ENCODE measurements at places on chromosomes 12 and 14.

DNA sequence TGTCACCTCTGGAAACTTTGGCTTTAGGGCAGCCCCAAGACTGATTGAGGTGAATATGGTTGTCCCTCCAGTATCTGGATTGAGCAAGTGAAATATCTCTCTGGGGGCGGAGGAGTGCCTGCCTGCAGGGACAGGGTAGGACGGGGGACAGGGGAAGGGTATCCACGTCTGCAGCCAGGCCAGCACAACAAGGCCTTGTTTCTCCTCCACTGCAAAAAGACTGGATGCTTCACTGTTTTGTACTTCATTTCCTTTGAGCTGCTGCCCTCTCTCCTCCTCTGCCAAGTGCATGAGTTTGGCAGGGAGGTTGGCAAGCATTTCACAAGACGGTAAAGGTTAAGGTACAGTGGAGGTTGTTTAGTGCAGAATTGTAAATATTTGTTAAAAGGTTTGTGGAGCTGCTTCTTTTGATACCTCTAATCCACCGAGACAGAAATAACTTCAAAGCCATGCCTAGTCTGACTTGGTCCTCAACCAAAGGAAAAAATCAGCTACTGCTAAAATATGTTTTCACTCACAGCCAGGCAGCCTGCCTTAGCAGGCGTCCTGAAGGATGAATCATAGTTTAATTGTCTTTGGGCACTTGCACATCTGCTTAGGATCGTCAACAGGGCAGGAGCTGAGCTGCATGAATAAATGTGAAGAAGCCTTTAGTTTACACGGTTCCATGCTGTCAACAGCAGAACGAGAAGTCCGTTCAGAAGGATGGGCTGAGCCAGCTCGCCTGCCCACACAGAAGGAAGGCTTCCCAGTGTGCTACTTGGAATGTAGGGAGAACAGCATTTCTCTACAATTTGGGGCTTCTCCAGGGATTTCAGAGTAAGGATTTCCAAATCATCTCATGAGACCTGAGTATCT lies 269.7 kb downstream of the TTC6 start:
- DNase-seq, result no peak

- no peak for DNase-seq
Observed at GRCh38 chr14:101918065-101918989, 46.0 kb upstream of the DYNC1H1 start.

- DNase-seq, result no peak
Observed at GRCh38 chr14:59580911-59581310, 4.3 kb upstream of the CCDC175 start.

GRCh38 chr12:90280564-90281058 lies 572.0 kb upstream of the ATP2B1 start:
- DNase-seq, result no peak

- no peak for DNase-seq
Observed at GRCh38 chr14:51328064-51328771, 88.2 kb downstream of the TMX1 start.

- no peak for DNase-seq
Observed at GRCh38 chr14:76217179-76217578, 65.5 kb downstream of the GPATCH2L start.

DNA sequence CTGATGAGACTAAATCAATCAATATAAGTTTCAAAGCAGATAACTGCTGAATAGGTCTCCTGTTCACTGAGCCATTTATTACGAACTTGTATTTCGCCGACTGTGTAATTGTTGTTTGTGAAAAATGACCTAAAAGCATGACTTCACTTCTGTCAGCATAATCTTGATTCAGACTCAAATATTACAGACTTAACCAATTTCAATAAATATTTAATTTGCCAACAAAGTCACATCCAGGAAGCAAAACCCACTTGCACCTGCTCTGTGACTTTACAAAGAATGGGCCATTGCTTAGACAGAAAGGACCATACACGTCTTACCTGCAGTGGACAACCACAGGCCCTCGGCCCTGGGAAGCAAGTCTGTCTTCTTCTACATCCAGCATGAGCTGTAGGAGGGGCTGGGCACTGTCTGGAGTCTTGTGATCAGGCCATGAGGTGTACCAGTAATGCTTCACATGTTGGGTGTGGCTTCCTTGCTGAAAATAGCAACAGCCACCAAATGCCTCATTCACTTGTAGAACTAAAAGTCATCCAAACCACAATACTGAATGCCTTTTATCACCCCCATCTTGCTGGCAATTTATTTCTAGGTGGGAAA lies 23.5 kb upstream of the PTPRB start:
- DNase-seq, result no peak

DNA sequence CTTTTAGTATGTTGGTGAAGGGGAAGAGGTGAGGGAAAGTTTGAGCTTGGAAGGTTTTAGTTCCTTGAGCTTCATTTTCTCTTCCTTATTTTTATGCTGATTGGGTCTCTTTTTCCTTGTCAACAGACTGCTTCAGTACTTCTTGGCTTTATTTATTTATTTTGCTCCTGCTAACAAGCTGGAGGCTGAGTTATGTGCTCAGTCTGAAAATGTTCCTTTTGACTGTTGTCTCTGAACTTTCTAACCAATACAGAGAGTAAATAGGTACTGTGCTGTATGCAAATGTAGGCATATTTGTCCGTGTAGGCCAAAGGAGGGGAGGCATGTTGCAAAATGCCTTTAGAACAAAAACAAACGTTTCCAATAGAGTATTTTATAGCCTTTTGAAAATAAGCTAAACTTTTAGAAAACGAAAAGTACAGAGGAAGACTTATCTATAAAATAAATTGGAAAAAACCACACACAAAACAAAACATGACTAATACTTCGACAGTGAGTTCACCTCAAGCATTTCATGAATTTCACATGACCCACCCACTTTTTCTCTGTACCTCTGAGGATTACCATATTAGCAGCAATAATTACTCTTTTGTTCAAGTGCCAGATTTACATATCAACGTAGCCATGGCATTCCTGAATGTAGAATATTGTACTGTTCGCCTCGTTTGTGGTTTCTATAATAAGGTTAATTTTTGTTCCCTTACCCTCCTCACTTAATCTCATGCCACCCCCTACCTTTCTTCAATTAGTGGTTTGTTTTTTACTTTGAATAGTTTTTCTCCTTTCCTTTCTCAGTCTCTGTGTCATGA lies 4.7 kb upstream of the CREBL2 start:
- no peak for DNase-seq

DNA sequence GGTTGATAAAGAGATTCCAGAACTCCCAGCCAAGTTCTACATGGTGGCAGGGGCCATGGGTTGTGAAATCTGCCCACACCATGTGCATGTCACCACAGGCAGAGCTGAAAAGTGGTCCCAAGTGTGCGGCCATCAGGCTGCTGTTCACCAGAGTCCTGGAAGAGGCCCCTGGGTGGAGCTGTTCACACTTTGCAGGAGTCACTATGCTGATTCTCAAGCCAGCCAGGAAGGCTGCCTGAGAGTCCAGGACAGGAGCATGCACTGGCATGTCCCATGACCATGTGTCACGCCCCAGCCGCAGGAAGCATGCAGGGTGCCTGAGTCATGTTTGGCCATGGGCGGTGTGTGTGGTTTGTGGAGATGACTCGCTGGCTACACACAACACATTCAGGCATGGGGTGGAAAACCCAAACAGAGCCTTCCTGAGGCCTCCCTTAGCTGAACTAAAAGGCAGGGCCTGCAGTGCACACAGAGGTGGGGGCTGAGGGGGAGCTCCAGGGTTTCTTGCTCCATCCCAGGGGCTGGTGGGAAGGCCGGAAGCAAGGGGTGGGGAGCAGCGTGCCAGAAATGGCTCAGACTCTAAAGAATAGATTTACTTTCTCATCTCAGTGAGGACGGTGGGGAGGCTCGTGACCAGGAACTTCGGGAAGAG lies 19.4 kb downstream of the ABCB9 start:
- DNase-seq, result peak; percentile 67

DNA sequence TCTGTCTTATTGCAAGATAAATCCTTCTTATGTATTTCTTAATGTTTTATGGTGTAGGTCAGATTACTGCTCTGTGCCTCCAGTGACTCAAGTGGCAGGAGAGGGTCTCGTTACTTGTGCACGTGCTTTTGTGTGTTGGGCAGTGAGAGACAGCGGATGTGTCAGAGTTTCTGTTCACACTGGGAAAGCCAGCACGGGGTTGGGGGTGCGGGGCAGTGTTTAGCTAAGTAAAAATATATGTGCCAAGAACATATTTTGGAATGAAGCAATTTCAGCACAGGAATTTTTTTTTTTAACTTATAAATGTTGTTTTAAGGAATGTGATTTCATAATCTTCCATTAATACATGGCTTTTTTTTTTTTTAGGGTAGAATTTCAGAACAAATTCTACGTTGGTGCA lies 4.5 kb upstream of the DNAH10 start:
- DNase-seq, result no peak

GRCh38 chr14:79567306-79567705 lies 644.0 kb downstream of the DIO2 start:
- no peak for DNase-seq

- no peak for DNase-seq
Observed at GRCh38 chr14:87386524-87386923, 606.5 kb downstream of the GALC start.

GRCh38 chr12:113030875-113031525 lies 25.5 kb upstream of the DTX1 start:
- peak; percentile 18 for DNase-seq

GRCh38 chr14:24277606-24278321 lies 6.4 kb upstream of the RABGGTA start:
- DNase-seq, result no peak

- no peak for DNase-seq
Observed at GRCh38 chr14:89509891-89510290, 92.9 kb upstream of the FOXN3 start.

GRCh38 chr14:94697773-94698556 lies 71.9 kb downstream of the GSC start:
- no peak for DNase-seq

DNA sequence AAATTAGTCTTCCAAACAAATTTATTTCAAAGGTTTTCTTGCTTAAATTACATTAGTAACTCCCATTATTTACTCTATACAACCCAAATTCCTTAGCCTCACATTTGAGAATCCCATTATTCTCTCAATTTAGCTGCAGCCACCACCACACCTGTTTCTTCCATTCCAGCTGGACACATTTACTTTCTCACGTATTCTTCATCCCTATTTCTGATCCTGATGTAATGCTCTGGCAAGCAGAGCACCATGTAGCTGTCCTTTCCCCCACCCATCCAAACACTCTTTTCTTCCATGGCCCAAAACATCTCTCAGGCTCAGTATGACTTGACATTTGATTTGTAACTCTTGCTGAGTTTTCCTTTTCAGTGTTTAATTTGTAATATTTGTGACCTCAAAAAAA lies 240.2 kb upstream of the CLEC14A start:
- no peak for DNase-seq

- no peak for DNase-seq
Observed at GRCh38 chr14:88348546-88348945, 25.5 kb upstream of the KCNK10 start.

- DNase-seq, result no peak
Observed at GRCh38 chr12:12600659-12601058, 11.0 kb upstream of the CREBL2 start.

GRCh38 chr14:105375635-105376057 lies 22.7 kb upstream of the TEX22 start:
- no peak for DNase-seq

DNA sequence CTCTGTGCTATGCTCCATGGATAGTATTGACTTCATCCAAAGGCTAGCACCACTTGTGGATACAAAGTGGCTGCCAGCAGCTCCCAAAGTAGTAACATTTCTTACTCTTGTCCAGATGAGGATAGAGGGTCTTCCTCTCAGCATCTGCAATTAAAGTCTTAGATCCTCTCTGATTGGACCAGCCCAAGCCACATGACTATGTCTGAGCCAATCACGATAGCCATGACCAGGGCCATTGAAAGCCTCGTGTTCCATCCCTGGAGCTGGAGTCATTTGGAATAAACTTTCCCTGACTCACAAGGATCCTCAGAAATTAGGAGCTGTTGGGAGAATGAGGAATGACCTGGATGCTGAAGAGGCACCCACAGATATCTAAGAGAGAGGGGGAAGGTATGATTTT lies 28.5 kb upstream of the SLC24A4 start:
- no peak for DNase-seq

DNA sequence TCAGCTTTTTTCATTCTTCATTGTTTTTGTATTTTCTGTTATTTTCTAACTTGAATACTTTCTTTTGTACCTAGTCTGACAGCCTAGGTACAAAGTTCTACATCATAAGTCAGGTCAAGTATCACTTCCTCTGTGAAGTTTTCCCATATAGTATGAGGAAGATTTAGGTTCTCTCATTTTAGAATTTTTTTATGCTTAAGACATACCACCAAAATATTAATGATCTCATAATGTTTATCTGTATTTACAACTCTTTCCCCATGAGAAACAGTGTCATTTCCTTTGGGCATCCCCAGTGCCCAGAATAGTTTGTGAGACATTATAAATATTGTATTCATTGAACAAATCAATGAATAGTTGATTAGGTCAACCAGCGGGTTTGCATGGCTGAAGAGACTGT lies 3.1 kb upstream of the ATF7IP start:
- no peak for DNase-seq

DNA sequence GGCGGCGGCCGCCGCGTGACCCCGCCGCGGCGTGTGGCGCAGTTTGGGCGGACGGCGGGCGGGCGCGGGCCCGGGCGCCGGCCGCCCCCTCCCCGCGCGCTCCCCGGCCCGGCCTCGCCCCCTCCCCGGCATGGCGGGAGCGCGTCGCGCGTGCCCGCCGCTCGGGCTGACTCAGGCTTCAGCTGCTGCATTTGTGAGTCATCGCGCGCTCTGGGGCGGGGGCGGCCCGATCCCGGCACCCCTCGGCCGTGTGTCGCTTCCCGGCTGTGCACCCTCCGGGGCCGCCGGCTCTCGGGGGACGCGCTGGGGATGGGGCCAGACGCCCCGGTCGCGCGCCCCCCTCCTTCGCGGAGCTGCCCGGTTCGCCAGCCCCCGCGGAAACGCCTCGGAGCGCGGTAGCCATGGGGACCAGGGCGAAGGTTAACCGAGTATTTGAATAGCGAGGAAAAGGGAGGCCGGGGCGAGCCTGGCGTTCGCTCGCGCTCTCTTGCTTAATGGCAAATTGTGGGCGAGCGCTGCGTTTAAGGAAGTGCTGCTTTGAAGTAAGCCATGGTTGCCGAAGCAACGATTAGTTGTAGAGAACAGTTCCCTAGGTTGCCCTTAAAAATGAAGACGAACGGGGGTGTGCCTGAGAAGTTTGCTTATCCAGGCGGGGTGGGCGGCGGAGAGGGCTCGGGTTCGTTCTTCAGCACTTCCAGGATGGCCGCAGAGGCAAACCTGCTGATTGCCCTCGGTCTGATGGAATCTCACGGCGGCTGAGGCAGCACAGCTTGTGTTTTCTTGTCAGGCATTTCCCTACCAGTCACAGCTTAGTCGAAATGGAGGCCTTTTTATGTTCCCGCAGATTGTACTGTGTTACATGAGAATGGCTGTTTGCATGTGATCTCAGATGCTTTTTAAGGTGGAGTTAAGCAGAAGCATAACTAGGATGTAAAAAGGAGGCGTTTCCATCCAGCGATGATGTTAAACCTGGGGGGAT lies 896 bp downstream of the EIF5 start:
- peak; percentile 71 for DNase-seq

- no peak for DNase-seq
Observed at GRCh38 chr14:34223373-34224148, 238.5 kb downstream of the SPTSSA start.

GRCh38 chr12:5078423-5078822 lies 34.7 kb downstream of the KCNA5 start:
- no peak for DNase-seq

GRCh38 chr14:102663440-102663839 lies 71.0 kb downstream of the RCOR1 start:
- no peak for DNase-seq

GRCh38 chr14:68791902-68792677 lies 777 bp downstream of the ZFP36L1 start:
- no peak for DNase-seq

GRCh38 chr14:22478670-22479069 lies 110.4 kb downstream of the DAD1 start:
- no peak for DNase-seq

GRCh38 chr12:76782526-76782925 lies 18.6 kb downstream of the ZDHHC17 start:
- DNase-seq, result no peak

All from CD4-positive, alpha-beta T cell treated with Interleukin-6 at 100 ng/mL for 8 hours (primary cell).